Karpas-422 (cell line): ENCODE measurements at places on chromosomes 5 and 9.

- no peak for DNase-seq
Observed at GRCh38 chr9:117587263-117587662, 116.9 kb upstream of the TLR4 start.

GRCh38 chr5:10985091-10985720 is 224.2 kb upstream of the DAP start:
- DNase-seq, result no peak

GRCh38 chr9:109317311-109317978 is 3.4 kb downstream of the EPB41L4B start:
- DNase-seq, result no peak

DNA sequence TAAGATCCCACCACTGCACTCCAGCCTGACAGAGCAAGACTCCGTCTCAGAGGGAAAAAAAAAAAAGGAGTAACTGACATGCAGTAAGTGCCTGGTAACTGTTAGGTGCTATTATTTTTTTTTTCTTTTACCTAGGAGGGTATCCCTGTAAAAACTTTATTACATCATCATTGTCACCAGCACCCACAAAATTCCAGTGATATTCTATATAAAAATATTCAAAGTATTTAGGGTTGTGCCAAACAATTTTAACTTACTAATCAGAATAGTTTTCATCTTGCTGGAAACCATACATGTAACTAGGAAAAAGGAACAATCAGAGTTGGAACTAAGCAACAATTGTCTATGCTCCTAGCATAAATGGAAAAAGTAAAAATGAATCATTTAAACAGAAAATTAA is 112.4 kb downstream of the SSBP2 start:
- no peak for DNase-seq

DNA sequence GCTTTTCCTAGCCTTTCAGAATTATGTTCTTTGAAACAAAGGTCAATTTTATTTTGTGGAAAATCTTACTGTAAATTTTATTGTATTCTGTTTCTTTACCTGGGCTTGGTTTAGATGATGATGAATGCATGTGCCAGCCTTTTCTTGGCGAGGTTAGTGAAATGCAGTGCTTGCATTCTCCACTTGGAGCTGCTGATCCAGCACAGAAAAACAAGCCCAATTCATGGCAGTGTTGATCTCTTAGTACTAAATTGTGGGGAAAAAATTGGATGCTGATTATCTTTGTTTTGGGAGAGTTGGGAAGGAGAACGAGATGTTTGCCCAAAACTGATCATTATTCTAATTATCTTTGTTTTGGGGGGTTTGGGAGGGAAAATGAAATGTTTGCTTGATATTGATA is 3.7 kb downstream of the HABP4 start:
- no peak for DNase-seq

DNA sequence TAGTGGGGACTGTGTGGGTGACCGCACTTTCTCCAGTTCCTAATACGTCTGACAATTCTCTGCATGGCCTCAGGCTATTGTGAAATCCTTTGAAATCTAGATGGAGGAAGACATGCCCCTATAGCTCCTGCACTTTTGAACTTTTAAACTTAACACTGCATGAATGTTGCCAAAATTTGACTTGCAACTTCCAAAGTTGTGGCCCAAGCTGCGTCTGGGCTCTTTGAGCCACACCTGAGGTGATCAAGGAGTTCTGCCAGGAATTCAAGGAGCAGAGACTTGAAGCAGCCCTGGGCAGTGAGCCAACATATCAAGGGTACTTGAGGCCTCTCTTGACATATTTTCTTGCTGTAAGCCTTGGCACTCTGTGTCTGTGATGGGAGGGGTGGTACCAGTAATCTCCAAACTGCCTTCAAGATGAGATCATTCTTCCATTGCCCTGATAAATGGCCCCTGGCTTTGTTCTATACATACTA is 1336.1 kb upstream of the CDH9 start:
- DNase-seq, result no peak

- DNase-seq, result no peak
Observed at GRCh38 chr9:100852088-100852487, 176.4 kb upstream of the PLPPR1 start.
